Mesothelial cell of epicardium (in vitro differentiated cells): ENCODE measurements at places on chromosomes 11 and 22. TPM values are rescaled to one million over a fixed set of nuclear protein-coding genes. Genes with fewer than 3 reads are reported as not detected.

DNA sequence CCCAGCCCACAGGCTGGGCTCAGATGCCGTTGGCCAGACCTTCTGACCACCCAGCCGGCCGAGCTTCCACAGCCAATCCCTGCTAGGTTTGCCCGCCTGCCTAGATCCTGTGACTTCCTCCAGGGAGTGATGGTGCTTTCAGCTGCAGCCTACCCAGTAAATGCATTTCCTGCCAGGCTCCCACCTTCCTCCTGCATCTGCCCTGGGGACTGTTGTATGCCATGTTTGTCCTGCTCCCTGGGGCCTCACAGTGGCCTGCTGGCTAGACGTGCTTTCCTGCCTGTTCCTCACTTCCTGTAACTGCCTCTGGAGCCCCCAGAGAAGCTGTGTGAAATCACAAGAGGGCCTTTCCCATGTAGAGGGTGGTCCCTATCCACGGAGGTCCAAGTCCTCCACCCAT lies 86.2 kb downstream of the GALNT18 start:
- no peak overlapping the region for H3K27ac ChIP-seq
- H3K36me3 ChIP-seq = no peaks in the 10 kb centered on the region
- H3K27me3 ChIP-seq = no peaks in the 10 kb centered on the region
- H3K4me3 ChIP-seq = no peak overlapping the region

- H3K4me1 ChIP-seq = peaks cover 16% of the 10 kb centered on the region
- H3K27ac ChIP-seq = no peak overlapping the region
- no peaks in the 10 kb centered on the region for H3K36me3 ChIP-seq
- H3K4me3 ChIP-seq = no peak overlapping the region
- DNase-seq = no peak
- no peaks in the 10 kb centered on the region for H3K27me3 ChIP-seq
Measured at GRCh38 chr11:113644605-113645004, 61.5 kb downstream of the TMPRSS5 start.

- no peak for DNase-seq
- peak overlapping the region; percentile 44 for H3K27ac ChIP-seq
- H3K27me3 ChIP-seq = peaks cover 3% of the 10 kb centered on the region
- no peaks in the 10 kb centered on the region for H3K36me3 ChIP-seq
- peak overlapping the region; percentile 70 for H3K4me3 ChIP-seq
Measured at GRCh38 chr11:20131788-20132666, 28.2 kb downstream of the DBX1 start.

GRCh38 chr11:116529271-116529670 lies 243.5 kb downstream of the BUD13 start:
- no peaks in the 10 kb centered on the region for H3K4me1 ChIP-seq
- H3K27ac ChIP-seq = no peak overlapping the region
- DNase-seq = no peak
- H3K4me3 ChIP-seq = no peak overlapping the region
- no peaks in the 10 kb centered on the region for H3K36me3 ChIP-seq

DNA sequence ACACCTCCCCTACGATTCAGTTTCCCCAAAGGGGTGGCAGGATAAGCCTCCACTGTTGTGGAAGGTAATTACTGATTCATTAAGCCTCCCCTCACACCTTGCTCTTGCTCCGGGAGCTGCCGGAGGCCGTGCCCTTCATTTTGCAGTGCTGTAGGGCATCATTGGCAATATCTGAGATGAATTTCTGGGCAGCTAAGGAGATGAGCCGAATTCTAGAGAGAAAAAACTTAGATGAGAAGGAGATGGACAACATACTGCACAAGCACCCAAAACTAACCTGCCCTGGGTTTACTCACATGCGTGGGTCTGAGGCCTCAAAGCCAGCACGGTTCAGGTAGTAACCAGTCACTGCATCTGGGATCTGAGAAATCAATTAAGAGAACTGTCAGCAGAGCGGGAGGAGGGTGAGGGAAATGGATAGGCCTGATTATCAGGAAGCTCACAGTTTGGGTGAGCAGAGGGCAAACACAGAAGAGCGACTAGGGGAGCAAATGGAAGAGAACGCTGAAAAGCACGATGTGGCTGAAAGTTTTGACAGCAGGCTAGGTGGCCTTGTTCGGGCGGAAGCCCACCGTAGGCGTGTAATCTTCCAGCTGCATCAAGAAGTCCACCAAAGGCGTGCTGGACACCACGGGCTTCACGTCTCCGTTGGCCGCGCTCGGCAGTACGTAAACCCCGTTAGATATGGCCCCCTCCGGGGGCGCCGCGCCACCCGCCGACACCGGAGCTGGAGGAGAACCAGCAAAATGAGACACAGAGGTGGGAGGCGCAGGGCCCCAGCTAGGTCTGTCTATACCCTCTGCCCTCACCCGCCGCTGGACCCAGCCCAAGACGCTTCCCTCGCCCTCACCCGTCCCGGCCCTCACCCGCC lies 689 bp downstream of the TAF10 start:
- H3K4me3 ChIP-seq = peak overlapping the region; percentile 83
- peak; percentile 54 for DNase-seq
- H3K27me3 ChIP-seq = no peaks in the 10 kb centered on the region
- H3K36me3 ChIP-seq = peaks cover 22% of the 10 kb centered on the region

GRCh38 chr11:63867511-63867910 lies 28.6 kb downstream of the MARK2 start:
- H3K36me3 ChIP-seq = no peaks in the 10 kb centered on the region
- DNase-seq = no peak
- H3K4me1 ChIP-seq = peaks cover 53% of the 10 kb centered on the region
- H3K27ac ChIP-seq = peak overlapping the region; percentile 43

- H3K4me1 ChIP-seq = no peaks in the 10 kb centered on the region
- no peak overlapping the region for H3K27ac ChIP-seq
- no peak overlapping the region for H3K4me3 ChIP-seq
- H3K27me3 ChIP-seq = no peaks in the 10 kb centered on the region
- H3K36me3 ChIP-seq = peaks cover 26% of the 10 kb centered on the region
- no peak for DNase-seq
Measured at GRCh38 chr11:3827434-3828186, 13.1 kb downstream of the RHOG start.

GRCh38 chr11:105220121-105220520 lies 80.6 kb upstream of the CARD18 start:
- DNase-seq = no peak
- no peaks in the 10 kb centered on the region for H3K36me3 ChIP-seq
- no peak overlapping the region for H3K4me3 ChIP-seq
- no peaks in the 10 kb centered on the region for H3K27me3 ChIP-seq

DNA sequence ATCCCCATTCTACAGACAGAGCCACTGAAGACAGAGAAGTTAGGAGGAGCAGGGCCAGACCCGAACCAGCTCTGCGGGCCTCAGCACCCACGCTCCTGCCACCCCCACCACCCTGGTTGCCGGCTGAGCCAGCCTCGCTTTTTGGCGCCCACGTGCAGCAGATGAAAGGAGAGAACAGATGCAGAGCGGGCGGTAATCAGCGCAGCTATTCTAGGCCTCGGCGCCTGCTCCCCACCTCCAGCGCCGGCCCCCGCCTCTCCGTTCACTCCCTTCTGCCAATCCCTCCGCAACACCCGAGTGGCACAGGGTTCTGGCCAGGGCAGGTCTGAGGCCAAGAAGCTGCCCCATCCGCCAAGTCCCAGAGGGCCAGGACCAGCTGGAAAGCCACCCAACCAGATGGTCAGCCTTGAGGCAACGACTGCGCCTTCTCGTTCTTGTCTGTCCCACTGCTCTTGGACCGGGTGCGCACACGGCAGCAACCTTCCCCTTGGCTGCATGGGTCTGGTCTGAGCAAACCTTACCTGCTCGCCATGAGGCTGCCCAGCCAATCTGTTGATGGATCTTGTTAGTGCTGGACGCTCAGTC lies 16.8 kb downstream of the DNAL4 start:
- no peaks in the 10 kb centered on the region for H3K27me3 ChIP-seq
- peaks cover 1% of the 10 kb centered on the region for H3K4me1 ChIP-seq
- H3K27ac ChIP-seq = no peak overlapping the region
- no peak for DNase-seq

AIFM3 gene
- total RNA-seq = 2.4 to 3.2 TPM (median 2.5 TPM) in 3 replicates

NLRP14 gene
- 0.51 to 0.58 TPM (median 0.54 TPM) in 3 replicates for total RNA-seq

OSBP2 gene
- total RNA-seq = 13.0 to 15.8 TPM (median 15.8 TPM) in 3 replicates
